ENCODE measurements at places on chromosomes 4 and X.

GRCh38 chr4:5894266-5894665, 1.4 kb upstream of the CRMP1 start:
- no peak for DNase-seq

DNA sequence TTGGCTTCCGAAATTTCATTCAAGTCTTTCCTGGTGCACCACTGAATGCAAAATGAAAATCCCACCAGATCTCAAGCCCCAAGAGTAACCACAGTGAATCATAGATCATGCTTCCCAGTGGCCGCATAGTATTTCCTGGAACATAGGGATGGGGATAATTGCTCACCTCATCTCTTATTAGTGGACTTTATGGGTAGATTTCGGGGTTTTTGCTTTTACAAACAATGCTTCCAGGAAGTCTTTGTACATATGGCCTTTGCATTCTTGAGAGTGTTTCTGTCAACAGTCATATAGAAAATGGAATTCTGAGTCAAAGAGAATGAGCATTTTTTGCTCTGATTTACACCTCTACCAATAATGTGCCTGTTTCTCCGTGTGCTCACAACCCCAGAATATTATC, 53.4 kb downstream of the PPEF2 start:
- DNase-seq = no peak

DNA sequence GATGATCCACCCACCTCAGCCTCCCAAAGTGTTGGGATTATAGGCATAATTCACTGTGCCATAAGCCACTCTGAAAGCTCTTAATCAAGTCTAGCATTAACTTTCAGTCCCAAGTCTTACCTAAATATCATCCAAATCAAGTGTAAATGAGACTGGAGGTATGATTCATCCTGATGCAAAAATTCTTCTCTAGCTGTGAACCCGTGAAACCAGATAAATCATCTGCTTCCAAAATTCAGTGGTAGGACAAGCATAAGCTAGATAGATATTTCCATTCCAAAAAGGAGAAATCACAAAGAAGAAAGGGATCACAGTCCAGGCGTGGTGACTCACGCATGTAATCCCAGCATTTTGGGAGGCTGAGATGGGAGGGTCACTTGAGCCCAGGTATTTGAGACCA, 8.8 kb upstream of the TBC1D25 start:
- DNase-seq = no peak

DNA sequence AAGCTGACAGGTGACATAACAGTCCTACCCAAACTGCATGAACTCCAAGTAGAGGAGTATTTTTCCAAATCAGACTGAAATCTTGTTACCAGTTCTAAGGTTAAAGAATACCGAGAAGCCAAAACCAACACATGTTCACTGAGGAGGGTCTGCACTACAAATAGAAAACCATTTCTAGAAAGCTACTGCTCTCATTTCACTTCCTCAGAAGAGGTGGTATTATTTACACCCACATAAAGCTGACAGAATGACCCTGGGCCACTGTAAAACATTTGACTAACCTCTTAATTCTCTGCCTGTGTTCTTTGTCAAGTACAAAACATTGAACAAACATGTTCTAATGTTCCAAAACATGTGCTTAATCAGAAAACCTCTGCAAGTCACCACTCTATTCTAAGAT, 95.8 kb downstream of the IQCM start:
- peak; percentile 8 for DNase-seq

GRCh38 chr4:24912252-24913118, at the start of gene CCDC149:
TSS of gene CCDC149 (minus strand) at chr4:24913042. CDS start at chr4:24912864, 178 bp downstream.
- DNase-seq = peak; percentile 58

DNA sequence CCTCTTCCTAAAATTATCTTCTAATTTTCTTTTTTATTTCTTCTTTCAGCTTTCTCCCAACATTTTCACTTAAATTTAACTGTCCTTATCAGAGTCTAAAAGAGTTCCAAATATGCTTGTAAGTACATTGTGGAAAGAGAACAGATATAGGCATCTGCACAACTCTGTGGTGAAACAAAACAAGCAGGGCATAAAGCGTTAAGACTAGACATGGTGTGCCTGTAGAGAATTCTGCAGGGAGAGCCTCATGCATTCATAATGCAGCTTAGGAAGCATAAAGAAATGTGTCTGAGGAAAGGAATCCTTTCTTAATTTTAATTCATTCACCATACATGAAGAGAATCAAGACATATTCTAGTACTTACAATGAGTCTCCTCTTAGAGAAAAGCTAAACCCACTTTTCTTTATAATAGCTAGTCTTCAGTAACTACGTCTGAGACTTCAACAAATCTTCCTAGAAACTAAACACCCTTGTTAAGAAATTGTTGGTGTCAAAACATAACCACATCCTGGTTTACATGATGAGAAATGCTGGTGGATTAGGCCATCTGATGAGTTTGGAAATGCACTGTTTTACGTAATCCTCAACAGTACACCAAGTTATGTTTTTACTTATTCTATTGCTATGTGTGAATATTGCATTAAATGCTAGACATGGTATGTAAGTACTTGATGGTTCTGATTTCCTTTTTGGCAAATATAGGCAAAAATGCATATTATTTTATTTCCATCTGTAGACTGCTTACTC, 307.8 kb upstream of the GIMD1 start:
- DNase-seq = no peak

DNA sequence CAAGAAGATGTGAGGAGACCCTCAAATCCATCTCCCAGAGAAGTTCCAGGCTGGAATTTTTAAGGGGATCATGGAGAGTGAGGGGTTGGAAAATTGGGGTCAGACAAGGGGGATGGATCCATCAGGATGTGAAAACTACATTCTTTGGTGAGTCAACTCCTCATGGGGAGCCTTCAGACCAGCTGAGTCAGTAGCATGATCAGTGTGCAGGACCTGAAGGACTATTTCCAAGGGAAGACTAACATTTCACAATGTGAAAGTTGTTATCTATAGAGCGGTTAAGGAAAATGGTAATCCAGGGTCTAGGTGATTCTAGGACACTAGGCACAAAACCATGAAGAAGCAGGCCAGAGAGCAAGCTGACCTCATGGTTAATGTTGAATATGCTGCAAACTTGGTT, 38.6 kb upstream of the CEP135 start:
- DNase-seq = no peak

DNA sequence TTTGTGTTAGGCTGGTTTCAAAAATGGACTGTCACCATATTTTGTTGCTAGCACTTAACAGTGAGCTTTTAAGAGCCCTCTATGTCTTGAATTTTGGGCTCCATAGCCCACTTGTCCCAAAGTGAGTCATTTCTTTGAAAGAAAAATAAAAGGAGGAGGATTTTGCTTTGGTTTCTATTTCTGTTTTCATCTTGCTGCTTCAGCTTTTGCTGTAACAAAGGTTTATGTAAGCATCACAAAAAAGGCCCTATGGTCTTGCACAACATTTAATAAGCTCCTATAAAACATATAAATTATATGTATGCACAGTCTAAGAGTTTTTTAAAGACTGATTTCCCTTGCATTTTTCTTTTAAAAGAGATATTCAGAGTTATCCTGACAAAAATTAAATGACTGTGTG, 105.2 kb downstream of the PHOX2B start:
- no peak for DNase-seq

DNA sequence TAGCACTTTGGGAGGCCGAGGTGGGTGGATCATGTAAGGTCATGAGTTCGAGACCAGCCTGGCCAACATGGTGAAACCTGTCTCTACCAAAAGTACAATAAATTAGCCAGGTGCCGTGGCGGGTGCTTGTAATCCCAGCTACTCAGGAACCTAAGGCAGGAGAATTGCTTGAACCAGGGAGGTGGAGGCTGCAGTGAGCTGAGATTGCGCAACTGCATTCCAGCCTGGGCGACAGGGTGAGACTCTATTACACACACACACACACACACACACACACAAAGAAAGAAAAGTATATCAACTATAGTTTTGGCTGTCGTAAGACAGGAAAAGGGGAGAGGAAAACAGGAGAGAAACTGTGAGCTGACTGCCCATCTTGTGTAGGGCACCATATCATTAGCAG, 171.7 kb downstream of the ADAMTS3 start:
- DNase-seq = no peak

DNA sequence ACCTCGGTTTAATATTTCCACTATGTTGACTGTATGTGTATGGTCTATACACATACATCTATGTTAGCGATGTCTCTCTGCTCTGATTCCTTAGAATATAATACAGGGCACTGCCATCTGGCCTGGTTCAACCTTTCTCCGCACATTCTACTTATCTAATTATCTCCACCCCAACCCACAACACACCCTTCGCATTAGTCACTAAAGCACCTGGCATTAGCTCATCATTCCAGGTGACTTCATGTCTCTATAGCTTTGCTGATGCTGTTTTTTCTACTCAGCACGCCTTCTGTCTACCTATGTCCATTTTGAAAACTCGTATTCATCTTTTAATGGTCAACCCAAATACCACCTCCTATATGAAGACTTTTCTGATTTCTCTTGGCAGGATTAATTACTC, 425.2 kb upstream of the RASGEF1B start:
- DNase-seq = no peak

- DNase-seq = peak; percentile 5
These were observed 55.6 kb downstream of the CYLC1 start for GRCh38 chrX:83916525-83916924.

- DNase-seq = no peak
These were observed 7.4 kb downstream of the ARHGAP10 start for GRCh38 chr4:147739239-147739823.

DNA sequence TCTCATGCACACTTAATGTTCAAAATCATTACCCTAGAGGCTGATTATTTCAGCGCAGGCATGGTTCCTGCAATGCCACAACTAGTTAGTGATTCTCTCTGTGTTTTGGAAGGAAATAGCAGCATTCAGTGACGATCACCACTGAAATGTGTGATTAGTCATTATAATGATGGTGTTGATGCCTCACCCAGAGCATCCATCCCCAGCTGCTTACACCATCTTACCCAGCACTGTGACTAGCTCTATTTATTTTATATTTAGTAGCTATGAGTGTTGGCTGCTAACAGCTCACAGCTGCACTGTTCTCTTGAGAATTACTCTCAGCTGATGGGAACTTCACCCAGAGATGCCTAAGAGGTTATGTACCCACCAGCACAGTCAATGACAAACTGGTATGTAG, 60.5 kb upstream of the TSPAN7 start:
- no peak for DNase-seq

DNA sequence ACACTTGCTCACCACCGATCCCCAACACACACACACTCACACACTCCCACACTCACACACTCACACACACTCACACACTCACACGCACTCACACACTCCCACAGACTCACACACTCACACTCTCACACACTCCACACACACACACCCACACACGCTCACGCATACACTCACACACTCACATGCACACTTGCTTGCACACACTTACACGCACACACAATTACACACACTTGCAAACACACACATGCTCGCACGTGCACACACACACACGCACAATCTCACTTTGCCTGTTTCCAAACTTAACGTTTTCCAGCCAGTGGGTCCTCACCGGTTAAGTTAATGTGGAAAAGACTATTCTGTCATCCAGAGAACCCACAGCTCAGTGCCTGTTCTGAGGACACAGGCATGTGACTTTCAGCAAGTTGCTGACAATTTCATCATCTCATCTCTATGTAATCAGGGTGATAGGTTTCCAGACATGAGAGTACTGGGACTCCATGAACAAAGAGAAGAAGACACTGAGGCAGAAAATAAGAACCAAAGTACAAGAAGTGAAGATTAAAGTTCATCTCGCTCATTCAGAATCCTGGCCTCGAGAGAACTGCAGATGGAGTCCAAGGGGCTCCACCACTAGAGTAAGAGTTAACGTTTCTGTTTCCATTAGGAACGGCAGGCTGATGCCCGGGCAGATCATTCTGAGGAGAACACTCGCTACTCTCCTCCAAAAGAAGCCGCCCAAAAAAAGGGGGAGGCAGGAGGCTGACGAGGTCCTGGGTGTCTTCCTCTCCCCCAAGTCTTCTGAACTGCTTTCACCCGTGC, 153.2 kb upstream of the FRG1 start:
- DNase-seq = no peak

DNA sequence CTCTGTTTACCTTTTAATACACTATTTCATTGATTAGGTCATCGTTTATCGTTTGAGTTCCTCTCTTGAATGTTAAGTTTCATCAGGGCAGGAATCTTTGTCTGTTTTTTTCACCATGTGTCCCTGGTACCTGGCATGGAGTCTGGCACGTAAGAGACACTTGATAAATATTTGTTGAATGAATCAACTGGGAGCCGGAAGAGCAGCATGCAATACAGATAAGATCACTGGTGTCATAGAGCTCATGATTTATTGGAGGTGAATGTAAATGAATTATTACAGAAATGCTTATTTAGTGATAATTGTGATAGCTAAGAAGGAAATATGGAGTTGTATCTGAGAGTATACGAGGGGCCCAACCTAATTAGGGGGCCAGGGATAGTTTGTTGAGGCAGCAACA, 62.8 kb downstream of the UCHL1 start:
- DNase-seq = no peak

- DNase-seq = peak; percentile 58
These were observed at the start of gene ZFYVE28 for GRCh38 chr4:2417765-2418649. TSS of gene ZFYVE28 (minus strand) at chr4:2418645. CDS start at chr4:2418323, 322 bp downstream.

DNA sequence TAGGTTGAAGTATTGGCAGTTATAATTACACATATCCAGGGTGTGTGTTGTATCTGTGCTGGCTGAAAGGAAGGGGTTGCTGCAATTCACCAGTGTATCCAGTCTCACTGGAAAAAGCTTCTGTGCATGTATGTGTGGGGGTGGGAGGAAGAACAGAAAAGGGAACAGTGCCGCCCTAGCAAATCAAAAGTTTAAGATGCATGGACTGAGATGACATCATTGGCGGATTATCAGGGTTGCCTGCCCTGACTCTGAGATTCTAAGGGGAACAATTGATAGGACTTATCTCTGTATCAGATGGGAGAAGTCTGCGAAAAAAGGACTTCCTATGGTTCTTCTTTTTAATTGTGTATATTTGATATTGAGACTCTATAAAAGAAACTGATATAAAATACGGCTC, 3.5 kb downstream of the SLC25A43 start:
- DNase-seq = no peak

GRCh38 chrX:68676335-68676734, 28.9 kb downstream of the STARD8 start:
- no peak for DNase-seq
